ENCODE measurements at places on chromosomes 3 and 15.

- no peak for DNase-seq
Measured at GRCh38 chr3:178802993-178803693, 266.9 kb downstream of the KCNMB2 start.

DNA sequence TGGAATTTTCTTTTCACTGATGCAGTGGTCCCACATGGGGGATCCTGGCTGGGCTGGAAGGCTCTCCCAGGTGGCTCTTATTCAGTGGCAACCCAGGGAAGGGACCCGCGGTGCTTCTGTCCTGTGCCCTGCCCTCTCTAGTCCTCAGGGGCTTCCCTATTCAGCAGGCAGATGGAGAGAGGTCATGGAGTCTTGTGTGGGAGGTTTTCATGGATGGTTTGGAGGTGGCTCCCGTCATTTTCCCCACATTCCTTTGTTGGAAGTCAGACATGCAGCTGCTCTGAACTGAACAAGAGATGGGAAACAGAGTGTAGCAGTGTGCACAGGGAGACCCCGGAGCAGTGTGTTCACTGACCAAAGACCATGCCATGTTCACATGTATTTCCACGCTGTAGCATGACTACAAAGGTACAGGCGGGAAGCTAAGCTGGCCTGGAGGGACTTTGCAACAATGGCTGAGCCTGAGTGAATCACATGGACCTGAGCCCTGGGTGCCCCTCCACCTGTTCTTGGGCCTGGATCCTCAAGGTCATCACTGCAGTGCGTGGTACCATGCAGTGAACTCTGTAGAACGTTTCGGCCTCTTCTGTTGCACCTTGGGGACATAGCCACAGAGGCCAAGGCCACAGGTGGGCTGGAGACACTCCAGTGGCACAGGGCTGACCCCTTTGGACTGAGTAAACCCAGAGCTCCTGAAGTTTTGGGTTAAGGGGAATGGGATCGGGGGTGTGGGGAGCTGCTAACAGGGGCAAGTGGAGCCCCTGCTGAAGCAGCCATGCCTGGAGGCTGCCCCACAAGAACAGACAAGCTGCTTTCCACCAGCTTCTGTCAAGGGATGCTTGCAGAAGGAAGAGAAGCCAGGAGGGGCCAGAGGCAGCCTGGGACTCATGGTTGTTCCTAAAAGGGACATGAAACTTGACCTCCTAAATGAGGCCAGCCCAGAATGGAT lies 123.0 kb downstream of the ASB7 start:
- no peak for DNase-seq

GRCh38 chr3:123028233-123028828 lies 768 bp upstream of the SEMA5B start:
- no peak for DNase-seq

- no peak for DNase-seq
Measured at GRCh38 chr3:159252772-159253384, 451.0 kb downstream of the MFSD1 start.

DNA sequence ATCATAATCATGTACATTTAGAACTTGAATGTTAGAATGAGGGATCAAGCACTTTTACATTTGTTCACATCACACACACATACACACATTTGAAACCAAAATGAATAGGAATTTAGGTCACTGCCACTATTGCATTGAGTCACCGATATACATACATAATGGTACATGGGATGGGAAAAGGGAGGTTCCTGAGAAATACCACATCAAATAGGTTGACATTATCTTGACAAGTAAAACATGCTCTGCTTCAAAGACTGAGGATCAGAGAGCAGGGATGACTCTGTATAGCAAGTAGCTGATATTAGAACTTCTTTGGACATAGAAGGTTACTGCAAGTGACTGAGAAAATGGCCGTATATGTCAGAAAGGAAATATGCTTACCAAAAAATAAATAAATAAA lies 847.2 kb downstream of the PLOD2 start:
- DNase-seq, result no peak

- DNase-seq, result no peak
Measured at GRCh38 chr3:108175352-108175751, 46.9 kb downstream of the IFT57 start.

GRCh38 chr3:36796881-36797280 lies 32.5 kb upstream of the DCLK3 start:
- DNase-seq, result no peak

- DNase-seq, result no peak
Measured at GRCh38 chr3:99764377-99764776, 53.3 kb upstream of the CMSS1 start.

DNA sequence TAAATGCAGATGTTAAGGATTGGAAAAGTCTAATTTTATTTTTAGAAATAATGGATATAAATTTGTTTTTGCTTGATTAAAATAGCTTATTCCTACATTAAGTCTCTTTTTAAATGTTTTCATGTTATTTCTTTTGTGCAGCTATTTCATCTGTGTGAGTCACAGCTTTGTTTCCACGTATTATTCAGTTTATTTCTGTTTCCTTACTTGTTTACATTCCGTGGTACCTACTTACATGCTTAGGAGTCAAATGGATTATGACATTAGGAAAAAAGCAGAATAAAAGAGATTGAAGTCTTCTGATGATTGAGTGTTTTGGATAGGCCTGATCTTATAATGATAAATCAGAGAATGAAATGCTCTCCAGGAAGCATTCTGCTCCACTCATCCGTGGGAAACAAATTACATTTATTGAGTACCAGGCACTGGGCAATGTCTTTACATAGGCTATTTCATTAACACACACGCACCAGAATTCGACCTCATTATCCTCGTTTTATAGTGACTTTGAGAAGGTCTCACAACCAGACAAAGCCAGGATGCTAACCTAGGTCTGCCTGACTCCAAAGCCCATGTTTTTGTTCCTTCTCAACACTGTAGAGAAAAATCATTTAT lies 38.1 kb upstream of the RASA2 start:
- no peak for DNase-seq

- DNase-seq, result no peak
Measured at GRCh38 chr3:115169808-115170207, 22.7 kb upstream of the ZBTB20 start.

- no peak for DNase-seq
Measured at GRCh38 chr3:183699238-183699947, 1.8 kb downstream of the YEATS2 start.

DNA sequence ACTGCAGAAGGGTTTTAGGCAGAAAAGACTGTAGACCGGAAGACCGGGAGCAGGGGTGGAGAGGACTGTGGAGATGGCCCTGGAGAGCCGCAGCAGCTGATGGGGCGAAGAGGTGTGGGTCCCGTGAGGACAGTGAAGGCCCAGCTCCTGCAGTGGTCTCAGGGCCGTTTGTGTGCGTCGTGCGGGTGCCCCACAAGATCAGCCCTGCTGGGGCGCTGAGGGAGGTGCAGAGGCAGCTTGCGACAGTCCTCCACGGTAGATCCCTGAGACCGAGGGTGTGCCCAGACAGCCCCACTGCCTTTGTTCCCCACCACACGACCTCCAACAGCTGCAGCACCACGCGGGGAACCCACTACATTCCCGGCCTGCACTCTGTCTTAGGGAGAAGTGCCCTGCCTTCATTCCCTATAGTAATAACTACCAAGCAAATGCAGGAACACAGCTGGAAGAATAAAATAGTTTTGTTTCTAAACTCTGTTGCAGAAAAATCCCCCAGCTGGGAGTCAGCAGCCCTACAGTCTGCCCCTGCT lies 19.0 kb upstream of the CRABP1 start:
- no peak for DNase-seq

DNA sequence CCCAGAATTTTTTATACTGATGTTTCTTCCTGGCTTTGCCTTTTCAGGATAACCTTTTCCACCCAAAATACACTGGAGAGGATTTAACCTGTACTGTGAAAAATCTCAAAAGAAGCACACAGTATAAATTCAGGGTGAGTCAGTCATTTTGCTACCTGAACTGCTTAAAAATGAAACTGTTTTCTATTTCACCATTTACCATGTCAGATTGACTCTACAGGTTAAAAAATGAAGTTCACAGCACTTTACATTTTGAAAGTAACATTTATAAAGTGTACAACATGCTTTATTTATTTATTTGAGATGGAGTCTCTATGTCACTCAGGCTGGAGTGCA lies 115.2 kb downstream of the GHSR start:
- DNase-seq, result no peak

GRCh38 chr3:126912027-126912422 lies 70.9 kb upstream of the PLXNA1 start:
- no peak for DNase-seq

- DNase-seq, result no peak
Measured at GRCh38 chr3:39166134-39166710, 12.8 kb upstream of the CSRNP1 start.

GRCh38 chr3:18681818-18682345 lies 256.7 kb upstream of the SATB1 start:
- no peak for DNase-seq

- no peak for DNase-seq
Measured at GRCh38 chr3:112627919-112628466, 12.9 kb downstream of the CCDC80 start.

DNA sequence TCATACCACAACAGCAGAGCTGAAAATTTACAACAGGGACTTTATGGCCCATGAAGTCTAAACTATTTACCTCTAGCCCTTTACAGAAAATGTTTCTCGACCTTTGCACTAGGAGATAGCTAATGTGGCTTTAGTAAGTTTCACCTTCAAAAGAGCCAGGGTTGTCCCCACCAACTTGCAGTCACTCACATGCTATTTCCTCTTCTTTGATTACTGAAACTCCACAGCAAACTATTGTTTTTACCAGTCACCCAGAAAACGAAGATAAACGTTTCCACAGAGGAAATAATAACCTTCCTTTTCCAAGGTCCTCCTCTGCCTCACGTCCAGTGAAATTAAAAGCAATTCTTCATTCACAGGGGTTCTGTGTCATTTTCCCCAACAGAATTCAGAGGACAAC lies 48.2 kb downstream of the WWTR1 start:
- DNase-seq, result no peak

DNA sequence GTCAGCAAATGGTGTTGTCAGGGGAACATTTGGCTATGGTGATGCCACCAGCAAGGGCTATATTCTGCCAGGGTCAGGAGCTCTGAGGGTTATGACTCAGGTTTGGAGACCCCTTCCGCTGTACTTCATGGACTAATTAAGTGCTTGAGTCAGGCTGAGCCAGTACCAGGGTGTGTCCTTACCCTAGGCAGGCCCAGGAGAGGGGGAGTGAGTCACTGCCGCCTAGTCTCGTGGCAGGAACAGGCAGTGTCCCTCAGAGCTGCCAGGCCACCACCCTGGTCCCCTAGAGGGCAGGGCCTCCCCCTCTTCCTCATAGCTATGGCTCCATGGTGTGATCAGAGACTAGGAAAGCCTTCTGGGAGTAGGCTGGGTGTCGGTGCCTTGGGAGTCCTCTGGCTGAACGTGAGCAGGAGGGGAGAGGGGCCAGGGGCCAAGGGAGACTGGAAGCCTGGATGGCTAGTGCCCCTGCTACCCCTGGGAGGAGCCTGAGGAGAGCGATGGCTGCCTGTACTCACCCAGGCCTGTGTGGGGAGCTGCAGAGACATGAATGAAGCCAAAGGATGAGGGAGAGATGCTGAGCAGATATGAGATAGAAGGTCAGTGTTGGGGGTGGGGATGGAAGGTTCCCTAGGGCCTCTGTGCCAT lies 10.6 kb downstream of the MAPKAPK3 start:
- DNase-seq, result no peak

DNA sequence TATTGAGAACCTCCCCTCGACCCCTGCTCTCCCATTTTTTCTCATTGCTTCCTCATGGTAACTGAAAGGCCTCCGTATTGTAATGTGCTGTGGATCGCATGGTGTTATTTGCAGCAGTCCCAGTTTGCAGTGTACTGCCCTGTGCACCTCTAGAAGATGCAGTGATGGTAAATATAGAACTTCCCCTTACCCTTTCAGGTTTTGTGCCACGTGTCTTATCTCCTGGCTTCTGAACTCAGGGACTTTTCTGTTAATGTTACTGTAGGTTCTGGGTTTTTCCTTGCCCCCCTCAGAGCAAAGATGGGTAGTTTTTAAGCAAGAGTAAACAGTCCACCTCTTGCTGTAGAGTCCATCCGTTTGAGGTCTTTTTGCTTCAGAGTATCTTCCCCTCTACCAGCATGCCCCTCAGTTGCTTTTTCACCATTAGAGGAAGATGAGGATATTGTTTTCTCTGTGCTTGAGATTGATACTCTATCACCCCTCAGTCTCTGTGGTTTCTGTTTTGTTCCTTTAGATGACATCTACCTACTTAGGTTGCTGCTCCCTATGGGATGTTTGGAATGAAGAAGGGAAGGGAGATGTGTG lies 22.4 kb downstream of the CHD2 start:
- no peak for DNase-seq

DNA sequence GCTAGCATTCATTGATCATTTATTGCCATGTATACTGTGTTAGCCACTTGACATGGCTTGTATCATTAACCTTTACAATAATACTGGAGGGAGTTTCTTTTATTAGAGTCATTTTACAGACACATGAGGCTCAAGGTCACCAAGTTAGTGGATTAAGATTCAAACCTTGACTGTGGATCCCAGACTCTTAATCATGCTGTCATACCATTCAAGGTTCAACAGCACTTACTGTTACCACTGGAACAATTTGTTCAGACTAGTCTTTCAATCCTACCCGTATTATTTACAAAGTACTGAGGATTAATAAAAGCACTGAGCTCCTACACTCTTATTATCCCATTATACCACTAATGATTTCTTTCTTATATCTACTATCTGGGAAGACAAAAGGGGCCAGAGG lies 1.2 kb downstream of the COX17 start:
- no peak for DNase-seq

GRCh38 chr15:37107071-37107743 lies 6.9 kb upstream of the MEIS2 start:
- no peak for DNase-seq

- DNase-seq, result no peak
Measured at GRCh38 chr3:133896002-133896761, 500 bp upstream of the RAB6B start.

DNA sequence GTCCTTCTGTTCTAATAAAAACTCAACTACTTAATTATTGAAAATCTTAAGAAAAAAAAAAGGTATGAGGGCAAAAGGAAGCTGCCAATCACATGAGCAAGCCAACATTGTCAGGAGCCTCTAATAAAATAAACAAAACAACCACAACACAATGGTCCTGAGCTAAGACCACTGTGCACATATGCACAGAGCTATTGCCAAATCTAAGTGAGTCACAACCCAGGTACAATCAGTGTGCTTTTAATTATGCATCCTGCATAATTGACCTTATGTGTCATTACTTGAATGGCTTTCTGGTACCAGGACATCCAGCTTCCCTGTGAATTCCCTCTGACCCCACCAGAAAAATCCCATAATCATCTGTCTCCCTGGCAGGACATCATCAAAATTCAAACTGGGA lies 639.8 kb downstream of the MAGI1 start:
- no peak for DNase-seq

Data from nucleus accumbens (tissue), 56 donors.